ENCODE measurements at places on chromosomes 1 and 21.

GRCh38 chr1:230216896-230217295 is 149.9 kb downstream of the GALNT2 start:
- no peak for DNase-seq

- no peak for DNase-seq
Observed at GRCh38 chr1:31207046-31207445, 32.6 kb downstream of the NKAIN1 start.

DNA sequence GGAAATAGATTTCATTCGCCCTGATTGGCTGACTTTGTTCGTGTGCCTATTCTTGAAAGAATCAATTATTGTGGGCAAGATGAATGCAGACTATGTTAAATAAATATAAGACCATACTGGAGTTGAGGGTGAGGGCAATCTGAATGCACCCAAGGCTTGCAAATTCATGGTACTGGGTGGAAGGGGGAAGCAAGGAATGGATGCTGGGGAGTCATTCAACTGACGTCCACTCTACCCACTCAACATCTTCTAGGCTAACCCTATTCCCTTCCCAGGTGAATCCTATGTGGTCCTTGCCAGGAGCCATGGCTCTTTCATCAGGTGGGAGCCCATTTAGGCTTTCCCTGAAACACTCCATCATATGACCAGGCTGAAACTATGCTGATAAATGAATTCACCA is 5.7 kb upstream of the CYP4B1 start:
- DNase-seq, result no peak

- DNase-seq, result no peak
Observed at GRCh38 chr1:67723620-67724019, 38.6 kb downstream of the GADD45A start.

GRCh38 chr1:70475023-70475422 is 64.0 kb downstream of the CTH start:
- no peak for DNase-seq
